NCI-H2081 treated with DMSO at 0.1 percent for 48 hours (cell line): ENCODE measurements at places on chromosomes 13 and 19.

- DNase-seq: no peak
These were observed 34.4 kb downstream of the DNAJC15 start for GRCh38 chr13:43057653-43058317.

- no peak for DNase-seq
These were observed 332.4 kb upstream of the ZNF507 start for GRCh38 chr19:32012886-32013631.

GRCh38 chr19:58570770-58571574 lies 2.2 kb downstream of the MZF1 start:
- no peak for DNase-seq

DNA sequence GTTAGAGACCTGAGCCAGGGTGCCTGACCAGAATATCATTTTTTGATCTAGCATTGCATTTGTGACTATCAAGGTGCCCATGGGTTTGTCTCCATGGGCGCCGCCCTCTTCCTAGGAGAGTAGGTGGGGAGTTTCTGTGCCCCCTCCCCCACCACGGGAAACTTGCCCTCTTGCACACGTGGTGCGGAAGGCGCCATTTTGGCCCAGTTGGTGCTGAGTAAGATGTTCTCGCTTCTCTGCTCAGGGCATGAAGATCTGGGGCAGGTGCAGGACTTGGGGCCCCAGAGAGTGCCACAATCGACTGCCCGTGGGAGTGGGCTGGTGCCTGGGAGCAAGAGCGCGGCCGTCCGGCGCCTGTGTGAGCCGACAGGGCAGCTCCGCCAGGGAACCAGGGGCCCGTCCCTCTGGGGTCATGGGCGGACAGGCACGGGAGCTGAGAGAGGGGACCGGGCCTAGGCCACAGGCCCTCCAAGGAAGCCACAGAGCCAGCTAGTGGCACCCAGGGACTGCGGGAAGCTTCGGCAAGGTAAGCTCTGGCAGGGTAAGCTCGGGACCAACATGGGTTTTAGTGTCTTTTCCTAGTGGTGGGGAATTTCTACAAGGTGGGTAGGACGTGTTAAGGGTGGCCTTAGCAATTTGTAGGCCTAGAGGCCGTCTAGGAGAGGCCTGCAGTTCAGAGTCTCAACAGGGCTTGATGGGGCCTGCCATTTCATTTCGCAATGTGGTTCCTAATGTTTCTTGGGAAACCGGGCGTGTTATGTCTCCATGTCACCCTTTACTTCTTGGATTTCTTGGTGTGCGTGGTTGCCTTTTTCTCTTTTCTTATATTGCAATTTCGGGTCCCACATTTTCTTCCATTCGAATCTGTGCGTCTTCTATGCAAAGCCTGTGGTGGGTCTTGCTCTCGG lies 14.5 kb downstream of the SACS start:
- no peak for DNase-seq
